ENCODE measurements at places on chromosomes 5 and 9.

DNA sequence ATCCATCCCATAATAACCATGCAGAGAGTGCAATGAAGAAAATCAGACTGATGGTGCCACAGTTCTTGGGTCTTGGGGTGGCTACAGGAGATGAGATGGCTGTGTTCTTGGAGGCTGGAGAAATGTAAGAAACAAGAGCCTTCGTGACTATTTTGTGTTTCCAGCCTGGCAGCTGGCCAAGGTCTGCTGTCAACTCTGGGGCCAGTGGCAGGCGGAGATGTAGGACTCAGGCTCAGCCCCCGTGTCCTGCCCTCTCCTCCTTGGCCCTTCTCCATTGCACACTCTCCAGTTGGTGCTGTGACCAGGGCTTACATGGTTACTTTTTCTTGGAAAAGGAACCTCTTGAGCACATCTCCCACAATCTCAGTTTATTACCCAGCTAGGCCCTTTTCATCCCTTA lies 235.4 kb downstream of the DMRT2 start:
- no peak for DNase-seq

- DNase-seq = no peak
Observed at GRCh38 chr5:169628892-169629291, 8.2 kb upstream of the DOCK2 start.

DNA sequence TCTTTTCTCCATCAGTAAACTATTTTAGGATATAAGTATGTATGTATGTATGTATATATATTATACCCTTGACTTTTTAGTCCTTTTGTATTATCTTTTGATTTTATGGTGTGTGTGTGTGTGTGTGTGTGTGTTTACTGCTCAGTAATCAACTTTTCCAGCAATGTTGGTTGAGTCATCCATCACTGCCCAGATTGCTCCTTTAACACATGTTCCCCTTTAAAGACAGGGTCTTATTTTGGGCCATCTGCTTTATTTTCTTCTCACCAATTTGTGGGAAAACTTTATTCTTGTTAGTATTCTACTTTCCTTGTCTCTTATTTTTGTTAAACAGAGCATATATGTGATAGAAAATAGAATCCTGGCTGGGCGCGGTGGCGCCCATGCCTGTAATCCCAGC lies 28.1 kb downstream of the ANKRD33B start:
- no peak for DNase-seq

GRCh38 chr9:88383176-88383575 lies 5.1 kb upstream of the SPIN1 start:
- DNase-seq = no peak

DNA sequence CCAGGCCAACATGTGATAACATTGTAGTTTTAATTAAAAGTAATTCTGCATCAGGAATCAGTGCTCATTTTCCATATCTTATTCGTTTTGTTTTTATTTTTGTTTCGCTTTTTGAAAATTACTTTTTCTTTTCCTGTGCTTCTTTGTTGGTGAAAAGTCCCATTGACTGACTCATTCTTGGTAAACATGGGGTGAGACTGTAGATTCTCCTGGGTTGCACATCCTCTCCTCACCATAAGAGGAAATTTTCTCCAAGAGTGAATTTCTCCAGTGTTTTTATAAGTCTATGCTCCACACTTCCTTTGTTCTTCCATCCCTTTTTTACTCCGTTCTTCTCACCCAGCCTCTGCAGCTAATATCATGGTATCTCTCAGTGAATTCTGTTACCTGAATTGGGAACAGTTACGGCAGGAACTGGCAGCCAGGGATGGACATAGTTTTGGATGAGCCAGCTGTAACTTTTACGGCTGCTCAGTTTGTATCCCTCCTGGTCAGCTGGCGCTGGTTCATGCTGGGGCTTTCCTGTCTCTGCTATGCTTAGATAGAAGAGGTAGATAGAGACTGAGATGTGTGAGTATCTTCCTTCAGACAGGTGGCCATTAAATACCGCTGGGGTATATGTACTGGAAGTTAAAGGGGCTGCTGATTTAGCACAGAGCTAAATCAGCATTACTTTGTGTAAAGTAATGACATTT lies 80.0 kb downstream of the MAN2A1 start:
- no peak for DNase-seq

- DNase-seq = no peak
Observed at GRCh38 chr5:158920736-158921135, 179.0 kb downstream of the EBF1 start.

DNA sequence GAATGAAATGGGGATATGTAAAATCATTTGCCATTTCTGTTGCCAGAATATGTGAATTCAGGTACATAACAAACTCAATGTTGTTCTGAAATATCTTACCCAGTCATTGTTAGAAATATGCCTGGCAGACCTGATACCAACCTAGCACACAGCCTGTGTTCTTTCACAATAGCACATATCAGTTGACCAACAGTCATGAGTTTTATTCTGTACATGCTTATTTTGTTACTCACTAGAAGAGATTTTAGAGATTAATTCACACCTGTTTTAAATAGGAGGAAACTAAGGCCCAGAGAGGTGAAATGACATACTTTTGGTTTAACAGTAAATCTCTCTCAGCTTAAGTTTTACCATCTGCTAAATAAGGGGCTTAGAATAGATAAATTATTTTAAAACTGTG lies 8.4 kb upstream of the PPP1R2B start:
- DNase-seq = no peak

Data from cortex of kidney (tissue), 1 donor.